ENCODE measurements at places on chromosomes 1 and 21.

- DNase-seq, result no peak
Measured at GRCh38 chr1:34052565-34052964, 112.5 kb downstream of the CSMD2 start.

DNA sequence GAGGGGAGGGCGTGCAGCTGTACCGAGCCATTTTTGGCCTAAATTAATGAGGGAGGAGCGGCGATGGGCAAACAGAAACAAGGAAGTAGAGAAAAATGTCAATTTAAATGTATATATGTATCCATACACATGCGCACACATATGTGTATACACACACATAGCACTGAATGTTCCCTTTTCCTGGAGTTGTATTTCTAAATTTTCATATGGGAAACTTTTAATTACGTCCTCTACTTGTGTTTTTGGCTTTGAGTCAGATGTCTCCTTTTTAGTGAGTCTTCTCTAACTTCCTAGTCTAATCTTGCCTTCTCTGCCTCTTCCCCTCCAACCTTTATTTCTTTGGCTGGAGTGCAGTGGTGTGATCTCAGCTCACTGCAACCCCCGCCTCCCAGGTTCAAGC is 15.4 kb upstream of the CYYR1 start:
- no peak for DNase-seq

- DNase-seq, result no peak
Measured at GRCh38 chr1:214583824-214584554, 19.0 kb upstream of the CENPF start.

GRCh38 chr1:157105988-157106812 is 6.6 kb upstream of the ETV3L start:
- peak; percentile 89 for DNase-seq

DNA sequence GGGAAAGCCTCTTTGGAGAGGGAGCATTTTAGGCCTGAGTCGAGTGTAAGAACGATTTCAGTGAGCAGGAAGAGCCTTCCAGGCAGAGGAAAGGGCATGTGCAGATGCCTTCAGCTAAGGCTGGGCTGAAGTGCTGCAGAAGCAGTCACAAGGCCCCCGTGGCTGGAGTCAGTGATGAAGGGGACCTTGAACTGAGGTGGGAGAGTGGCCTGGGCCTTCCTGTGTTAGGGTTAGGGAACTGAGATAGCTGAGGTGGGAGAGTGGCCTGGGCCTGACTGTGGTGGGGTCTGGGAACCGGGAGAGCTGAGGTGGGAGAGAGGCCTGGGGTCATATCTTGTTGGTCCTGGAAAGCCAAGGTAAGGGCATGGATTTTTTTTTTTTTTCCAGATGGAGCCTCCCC is 50.9 kb upstream of the ETV3 start:
- DNase-seq, result no peak

- DNase-seq, result no peak
Measured at GRCh38 chr21:27033471-27033870, 66.6 kb upstream of the ADAMTS5 start.

DNA sequence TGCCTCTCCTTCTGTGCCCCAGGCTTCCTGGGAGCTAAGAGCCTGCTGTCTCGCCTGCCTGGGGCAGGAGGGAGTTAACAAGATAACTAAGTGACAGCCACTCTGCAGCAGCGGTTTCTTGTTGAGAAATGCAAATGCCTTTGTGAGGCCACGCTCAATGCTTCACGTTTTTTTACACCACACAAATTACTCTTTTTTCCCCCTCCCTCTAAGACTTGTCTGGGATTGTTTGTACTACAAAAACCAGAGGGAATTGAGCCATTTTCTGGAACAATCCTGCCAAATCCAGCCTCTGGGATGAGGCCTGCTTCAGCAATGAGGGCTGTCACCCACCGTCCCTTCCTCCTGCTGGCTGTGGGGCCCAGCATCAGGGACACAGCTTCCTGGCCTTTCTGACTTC is 119.6 kb downstream of the ACTL8 start:
- DNase-seq, result peak; percentile 86

DNA sequence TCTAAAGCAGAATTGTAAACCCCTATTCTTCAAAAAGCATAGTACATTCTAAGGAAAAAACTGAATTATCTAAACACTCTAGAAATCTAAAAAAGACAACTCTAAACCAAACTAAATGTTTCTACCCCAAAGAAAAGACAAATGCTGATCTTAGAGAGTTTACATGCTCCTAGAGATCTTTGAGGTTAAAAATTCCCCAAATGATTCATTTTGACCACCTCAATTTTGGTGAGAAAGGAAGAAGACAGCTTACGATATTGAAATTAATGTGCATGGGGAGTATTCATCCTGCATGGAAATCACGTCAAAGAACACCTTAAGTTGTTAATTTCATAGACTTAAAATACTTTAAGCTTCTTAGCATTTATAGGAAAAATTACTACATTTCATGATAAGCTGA is 377.8 kb upstream of the RUNX1 start:
- no peak for DNase-seq

- DNase-seq, result no peak
Measured at GRCh38 chr1:169697755-169698154, 13.7 kb downstream of the SELL start.

DNA sequence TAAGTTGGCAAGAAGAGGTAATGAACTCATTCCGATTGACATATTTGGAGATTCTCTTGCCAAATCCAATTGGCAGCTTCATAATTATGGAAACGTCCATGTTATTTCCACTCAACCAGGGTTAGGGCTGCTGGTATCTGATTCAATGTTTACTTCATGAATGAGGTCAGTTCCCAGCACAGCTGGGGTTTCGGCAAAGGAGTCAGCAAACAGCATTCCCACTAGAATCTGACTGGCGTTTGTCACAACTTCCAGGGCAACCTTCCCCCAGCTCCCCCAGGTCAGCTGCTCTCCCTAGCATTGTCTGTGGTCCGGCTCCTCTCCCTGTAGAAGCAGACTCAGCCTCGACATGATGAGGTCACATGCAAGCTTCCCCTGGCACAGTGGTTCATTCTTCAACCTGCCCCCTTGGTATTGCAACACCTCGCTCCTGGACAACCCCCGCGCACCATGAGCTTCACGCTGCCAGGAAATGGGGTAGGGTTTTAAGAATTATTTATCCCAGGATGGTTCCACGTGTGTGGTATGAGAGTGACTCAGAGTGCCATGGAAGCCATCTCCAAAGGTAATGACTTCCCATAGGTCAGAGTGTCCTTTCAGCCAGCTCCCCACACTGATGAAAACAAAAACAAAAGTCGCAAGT is 100.7 kb upstream of the SLC25A33 start:
- DNase-seq, result peak; percentile 69

DNA sequence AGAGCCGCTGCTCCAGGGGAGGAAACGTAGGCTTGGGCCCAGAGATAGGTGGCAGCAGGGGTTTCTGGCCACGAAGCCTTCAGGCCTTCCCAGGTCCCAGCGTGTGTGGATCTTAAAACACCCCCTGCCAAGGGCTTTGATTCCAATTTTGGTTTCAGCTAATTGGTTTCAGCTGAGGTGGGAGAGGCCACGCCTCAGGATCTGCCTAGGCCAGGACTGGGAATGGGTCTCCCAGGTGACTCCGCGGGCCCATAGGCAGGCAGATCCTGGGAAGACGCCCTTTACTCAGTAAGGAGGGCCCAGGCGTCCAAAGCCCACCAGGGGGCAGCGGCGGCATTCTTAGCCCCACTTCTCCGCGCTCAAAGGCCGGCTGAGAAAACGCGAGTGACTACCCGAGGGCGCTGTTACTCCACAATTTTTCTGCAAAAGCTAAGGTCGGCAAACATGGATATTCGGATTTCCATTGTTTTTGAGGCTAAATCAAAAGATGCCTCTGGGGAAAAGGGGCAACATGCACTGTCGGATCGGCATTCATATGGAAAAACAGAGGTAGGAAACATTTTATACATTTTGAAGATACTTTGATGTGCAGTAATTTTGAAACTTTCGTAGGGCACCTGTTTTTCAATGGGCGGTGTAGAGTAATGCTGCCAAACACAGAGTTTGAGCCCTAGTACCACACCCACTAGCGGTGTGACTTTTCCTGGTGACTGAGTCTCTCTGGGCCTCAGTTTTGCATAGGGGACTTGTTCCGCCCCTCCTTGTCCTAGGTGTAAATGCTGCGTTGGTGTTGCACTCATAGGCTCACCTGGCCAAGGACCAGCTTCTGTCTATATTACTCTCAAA is 31.8 kb upstream of the BCL10 start:
- DNase-seq, result peak; percentile 85

DNA sequence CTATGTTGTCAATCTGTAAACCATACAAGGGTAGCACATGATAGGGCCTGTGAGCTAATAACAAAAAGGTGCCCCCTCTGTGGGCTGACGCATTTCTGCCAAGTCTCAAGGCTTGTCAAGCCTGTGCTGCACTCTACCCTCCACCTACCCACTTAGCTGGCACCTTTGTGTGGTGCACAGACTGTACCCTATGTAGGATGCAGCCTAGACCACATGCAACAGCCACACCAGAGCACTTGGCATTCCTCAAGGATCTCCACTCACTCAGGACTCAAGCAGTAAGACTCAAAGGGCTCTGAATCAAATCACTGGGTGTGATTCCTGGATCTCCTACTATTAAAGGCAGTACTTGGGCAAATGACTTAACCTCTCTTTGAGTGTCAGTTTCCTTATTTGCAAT is 133.5 kb downstream of the BEND5 start:
- no peak for DNase-seq

GRCh38 chr21:27507695-27508094 is 540.8 kb upstream of the ADAMTS5 start:
- no peak for DNase-seq

GRCh38 chr1:15734296-15734695 is 1.8 kb upstream of the SLC25A34 start:
- DNase-seq, result no peak

DNA sequence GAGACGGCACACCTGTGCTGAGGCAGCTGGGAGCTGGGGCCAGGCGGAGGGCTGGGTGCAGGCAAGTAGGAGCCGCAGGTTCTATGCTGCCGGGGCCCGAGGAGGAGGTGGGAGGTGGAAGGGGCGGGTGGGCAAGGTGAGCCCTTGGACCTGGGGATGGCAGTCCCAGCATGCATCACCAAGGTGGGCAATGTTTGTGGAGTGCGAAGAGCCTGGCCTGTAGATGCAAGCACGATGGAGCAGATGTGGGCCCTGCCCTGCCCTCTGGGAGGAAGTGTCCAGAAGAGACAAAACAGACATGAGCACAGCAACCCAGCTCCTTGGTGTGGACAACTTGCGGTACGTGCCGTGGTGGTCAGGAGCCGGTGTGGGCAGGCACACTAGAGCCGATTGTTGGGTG is 28.3 kb upstream of the AJAP1 start:
- DNase-seq, result no peak

- DNase-seq, result peak; percentile 31
Measured at GRCh38 chr1:209106237-209106741, 477.2 kb upstream of the CAMK1G start.

DNA sequence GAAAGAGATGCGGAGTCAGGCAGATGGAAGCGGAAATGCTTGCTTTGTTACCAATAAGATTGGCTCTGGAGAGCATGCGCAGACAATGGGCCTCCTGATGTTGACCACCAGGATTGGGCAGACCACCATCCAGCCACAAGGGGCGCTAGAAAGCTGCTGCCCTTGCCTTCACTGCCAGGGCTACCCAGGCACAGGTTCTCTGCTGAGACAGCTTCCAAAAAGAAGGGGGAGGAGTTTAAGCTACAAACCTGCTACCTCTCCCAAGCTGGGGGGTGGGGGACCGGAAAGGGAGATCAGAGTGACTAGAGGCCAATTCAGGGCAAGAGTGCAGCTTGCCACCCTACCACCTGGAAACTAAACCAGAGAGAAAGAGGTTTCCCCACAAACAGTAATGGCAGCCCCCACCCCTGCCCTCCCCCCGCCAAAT is 369.7 kb downstream of the RRAGC start:
- DNase-seq, result peak; percentile 16

DNA sequence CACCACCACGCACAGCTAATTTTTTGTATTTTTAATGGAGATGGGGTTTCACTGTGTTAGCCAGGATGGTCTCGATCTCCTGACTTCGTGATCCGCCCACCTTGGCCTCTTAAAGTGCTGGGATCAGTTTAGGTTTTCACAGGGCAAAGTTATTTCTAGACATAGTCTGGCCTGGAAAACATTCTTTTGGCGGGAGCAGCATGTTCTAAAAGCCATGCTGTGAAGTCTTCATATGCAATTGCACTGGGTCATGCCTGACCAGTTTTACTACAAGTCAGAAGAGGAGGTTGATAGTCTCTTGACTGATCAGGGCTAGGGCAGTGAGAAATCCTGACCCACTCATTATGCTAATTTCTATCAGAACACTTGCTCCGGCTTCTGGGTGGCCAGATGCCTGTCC is 131.6 kb upstream of the POU3F1 start:
- DNase-seq, result no peak

GRCh38 chr1:1980467-1981141 is 23.0 kb downstream of the CFAP74 start:
- no peak for DNase-seq

GRCh38 chr1:228087771-228088251 is 5.3 kb downstream of the ARF1 start:
- DNase-seq, result peak; percentile 78

GRCh38 chr1:234537236-234537635 is 58.3 kb upstream of the TARBP1 start:
- no peak for DNase-seq

GRCh38 chr1:208198236-208198635 is 45.9 kb downstream of the PLXNA2 start:
- DNase-seq, result no peak
